ENCODE measurements at places on chromosomes 7 and 10.

- no peak for DNase-seq
These were observed 1.3 kb upstream of the BLVRA start for GRCh38 chr7:43757073-43757720.

DNA sequence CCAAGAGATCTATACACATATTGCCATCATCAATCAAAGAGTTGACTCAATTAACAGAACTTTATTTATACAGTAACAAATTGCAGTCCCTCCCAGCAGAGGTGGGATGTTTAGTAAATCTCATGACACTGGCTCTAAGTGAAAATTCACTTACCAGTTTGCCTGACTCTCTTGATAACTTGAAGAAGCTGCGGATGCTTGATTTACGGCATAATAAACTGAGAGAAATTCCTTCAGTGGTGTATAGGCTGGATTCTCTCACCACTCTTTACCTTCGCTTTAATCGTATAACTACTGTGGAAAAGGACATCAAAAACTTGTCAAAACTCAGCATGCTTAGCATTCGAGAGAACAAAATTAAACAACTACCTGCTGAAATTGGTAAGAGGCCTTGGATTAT, 45.3 kb downstream of the SHOC2 start:
- no peak for DNase-seq

DNA sequence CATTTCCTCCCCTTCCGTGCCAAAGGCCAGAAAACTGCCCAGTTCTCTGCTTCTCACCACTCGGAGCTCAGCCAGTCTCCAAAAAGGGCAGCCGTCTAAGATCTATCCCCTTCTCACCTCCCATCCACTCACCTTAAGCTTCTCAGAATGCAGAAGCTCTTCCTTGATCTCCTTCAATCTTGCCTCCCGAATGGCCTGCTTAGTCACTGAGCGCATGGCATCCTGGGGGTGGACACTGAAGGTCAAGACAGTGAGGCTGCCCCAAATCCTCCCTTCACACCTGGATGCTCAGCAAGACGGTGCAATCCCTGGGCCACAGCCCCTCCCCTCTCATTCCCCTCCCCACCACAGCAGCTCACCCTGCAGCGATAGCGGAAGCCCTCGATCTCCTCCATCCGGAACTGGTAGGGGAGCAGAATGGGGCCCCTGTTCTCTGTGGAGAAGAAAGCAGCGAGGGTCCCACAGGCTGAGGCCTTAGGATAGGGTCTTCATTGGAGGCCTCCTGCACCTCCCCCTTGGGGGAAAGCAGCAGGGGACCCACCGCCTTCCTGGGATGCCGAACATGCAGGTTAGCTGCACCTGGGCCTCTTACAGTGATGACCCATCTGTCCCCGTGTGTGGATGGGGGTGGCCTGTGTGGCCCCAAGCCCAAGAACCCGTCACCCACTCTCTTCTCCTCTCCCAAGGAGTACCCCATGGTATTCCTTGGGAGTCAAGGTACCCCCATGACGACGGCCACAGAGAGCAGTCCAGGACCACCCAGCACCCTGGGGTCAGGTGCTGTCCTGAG, 4.7 kb downstream of the DDX56 start:
- no peak for DNase-seq

DNA sequence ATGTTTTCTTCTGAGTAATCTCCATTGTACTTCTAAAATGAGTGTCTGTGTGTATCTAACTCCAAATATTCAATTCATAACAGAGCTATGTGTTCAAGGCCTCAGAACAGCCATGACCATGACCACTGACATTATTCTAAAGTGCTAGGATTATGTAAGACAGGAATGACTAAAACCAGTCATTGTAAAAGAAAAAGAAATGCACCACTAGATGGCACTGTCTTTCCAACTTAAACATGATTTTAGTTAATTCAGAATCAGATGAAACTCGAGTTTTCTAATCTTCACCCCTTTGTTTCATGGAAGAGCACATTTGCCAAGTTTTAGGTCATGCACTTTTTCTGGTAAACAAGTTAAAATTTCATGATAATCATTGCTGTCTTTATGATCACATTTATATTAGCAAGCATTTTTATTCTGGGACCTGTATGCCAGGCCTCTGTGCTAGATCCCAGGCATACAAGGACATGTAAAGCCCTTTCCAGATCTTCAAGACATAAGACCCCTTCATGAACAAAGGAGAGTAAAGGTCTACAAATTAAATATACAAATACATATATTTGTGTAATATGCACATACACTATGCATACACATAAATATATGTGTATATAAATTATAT, 26.1 kb upstream of the RSU1 start:
- no peak for DNase-seq

DNA sequence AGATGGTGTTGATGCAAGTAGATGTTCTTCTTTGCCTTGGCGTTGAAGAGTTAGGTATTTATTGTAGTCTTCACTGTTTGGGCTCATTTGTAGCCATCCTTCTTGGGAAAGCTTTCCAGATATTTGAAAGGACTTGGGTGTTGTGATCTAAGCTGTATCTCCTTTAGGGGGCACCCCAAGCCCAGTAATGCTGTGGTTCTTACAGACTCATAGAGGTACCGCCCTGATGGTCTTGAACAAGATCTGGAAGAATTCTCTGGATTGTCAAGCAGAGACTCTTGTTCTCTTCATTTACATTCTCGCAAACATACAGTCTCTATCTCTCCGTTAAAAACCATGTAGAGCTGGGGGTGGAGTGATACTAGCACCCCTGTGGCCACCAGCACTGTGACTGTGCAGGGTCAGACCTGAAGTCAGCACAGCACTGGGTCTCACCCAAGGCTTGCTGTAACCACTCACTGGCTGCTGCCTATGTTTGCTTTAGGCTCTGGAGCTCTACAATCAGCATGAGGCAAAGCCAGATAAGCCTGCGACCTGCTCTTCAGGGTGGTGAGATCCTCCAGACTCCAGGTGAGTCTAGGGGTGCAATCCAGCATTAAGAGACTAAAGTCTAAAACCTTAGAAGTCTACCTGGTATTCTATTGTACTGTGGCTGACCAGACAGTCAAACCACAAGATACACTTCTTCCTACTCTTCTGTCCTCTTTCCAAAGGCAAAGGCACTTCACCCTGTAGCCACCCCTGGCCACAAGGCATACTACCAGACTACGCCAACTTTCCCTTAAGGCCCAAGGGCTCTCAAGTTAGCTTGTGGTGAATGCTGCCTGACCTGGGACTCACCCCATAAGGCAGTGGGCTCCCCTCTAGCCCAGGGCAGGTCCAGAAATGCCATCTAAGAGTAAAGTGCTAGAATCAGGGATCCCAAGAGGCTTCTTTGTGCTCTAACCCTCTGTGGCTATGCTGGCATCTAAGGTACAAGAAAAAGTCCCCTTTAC, 209.7 kb upstream of the TMEM196 start:
- DNase-seq = no peak

DNA sequence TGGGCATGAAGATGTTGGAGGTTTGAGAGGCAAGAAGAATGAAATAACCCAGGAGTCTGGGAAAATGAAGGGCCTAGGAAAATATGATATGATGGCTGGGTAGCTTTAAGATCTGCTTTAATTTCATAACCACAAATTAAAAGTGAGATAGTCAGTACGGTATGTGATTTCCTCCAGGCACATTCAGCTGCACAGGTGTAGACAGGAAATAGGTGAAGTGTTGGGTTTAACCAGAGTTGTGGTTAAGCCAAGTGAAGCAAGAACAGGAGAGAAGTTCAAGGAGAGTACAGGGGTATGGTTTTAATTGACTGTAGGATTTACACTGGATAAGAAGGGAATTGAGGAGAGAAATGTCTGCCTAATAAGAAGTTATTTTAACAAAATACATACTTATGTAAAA, 2.6 kb downstream of the PNLIPRP3 start:
- DNase-seq = no peak
